ENCODE measurements at places on chromosomes 3 and 15.

- DNase-seq, result no peak
These were observed 209.5 kb upstream of the ALCAM start for GRCh38 chr3:105157067-105157765.

- no peak for DNase-seq
These were observed 36.5 kb downstream of the CORO2B start for GRCh38 chr15:68615301-68615700.

GRCh38 chr15:59372352-59373211 is at the start of gene MYO1E:
MYO1E (minus strand) TSS chr15:59372871; CDS start chr15:59372500, 371 bp downstream.
- DNase-seq, result peak; percentile 63

- DNase-seq, result no peak
These were observed 1.4 kb downstream of the DLG1 start for GRCh38 chr3:197297002-197297401.

- no peak for DNase-seq
These were observed 19.8 kb downstream of the DGKG start for GRCh38 chr3:186342197-186342596.

DNA sequence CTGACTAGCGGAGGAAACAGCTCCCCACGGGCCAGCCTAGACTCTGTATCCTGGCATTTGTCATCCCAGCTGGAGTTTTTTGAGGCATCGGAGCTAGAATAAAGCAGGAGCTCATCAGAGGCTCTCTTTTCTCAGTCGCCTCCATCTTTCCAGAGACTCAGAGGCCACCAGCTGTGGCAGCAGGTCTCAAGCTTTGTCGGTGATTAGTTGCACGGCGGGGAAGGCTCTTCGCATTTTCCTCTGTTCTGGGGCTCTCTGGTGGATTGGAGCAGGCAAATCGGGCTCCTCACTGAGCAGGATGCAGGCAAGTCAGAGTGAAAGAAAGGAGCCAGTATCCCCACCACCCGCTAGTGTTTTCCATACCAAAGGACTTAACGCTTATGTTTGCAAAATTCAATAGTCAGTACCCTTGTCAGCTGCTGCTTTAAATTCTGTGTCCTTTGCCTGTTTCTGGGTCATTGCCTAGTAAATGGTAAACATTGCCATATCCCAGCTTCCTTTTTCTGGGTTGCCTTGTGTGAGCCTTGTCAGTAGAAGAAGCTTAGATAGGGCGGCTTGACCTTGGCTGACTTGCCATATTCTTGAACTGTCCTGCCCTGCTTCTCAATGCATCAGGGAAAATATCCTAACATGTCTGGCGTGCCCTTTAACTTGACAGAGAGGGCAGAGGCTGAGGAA is 127.1 kb downstream of the PTPRG start:
- no peak for DNase-seq

DNA sequence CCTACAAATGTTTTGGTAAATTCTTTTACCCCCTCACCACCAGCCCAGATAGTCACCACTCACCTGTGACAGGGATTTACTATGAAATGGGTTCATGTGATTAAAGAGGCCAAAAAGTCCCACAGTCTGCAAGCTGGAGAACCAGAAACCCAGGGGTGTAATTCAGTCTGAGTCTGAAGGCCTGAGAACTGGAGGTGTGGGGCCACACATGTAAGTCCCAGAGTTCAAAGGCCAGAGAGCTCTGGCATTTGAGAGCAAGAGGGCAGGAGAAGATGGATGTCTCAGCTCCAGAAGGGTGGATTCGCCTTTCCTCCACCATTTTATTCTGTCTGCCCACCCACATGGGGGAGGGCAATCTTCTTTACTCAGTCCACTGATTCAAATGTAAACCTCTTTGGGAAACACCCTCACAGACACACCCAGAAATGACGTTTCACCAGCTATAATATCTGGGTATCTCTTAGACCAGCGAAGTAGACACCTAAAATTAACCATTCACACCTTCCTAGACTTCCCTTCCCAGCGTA is 11.9 kb downstream of the RTP3 start:
- DNase-seq, result no peak

DNA sequence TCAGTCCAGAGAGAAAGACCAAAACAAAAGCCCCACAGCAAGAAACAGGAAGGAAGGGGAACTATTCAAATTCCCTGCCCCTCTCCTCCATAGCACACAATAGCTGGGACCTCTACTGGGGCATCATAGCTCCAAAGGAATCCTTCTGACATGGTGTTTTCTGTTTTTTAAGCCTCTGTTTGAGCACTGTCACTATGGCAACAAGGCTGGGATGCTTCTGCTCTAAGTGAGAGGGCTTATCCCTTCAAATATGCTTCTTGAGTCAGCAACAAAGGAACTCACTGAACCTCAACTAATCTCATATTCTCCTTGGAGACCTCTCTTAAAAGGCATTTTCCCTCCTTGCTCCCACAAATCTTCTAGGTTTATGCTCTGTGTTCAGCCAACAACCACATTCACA is 40.5 kb downstream of the MYLK start:
- no peak for DNase-seq

DNA sequence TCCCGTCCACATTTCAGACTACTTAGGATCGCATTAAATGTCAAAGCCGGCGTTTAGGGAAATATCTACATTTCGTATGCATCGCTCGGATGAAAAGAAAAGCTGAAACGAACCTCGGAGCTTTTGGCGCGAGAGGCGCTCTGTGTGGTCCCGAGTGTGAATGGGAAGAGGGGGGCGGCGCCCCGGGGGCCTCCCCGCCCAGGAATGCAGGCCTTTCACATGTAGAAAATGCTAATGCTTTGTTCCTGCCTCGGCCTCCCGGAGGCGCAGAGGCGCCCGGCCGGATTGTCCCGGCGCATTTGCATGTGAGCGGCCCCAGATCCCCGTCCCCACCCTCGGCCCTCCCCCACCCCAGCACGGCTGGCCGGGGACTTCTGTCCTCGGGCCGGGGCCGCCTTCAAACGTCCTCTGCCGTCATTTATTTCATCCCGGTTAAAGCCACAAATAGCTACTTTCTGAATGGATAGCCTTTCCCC is 37.0 kb upstream of the TRIM71 start:
- peak; percentile 78 for DNase-seq

DNA sequence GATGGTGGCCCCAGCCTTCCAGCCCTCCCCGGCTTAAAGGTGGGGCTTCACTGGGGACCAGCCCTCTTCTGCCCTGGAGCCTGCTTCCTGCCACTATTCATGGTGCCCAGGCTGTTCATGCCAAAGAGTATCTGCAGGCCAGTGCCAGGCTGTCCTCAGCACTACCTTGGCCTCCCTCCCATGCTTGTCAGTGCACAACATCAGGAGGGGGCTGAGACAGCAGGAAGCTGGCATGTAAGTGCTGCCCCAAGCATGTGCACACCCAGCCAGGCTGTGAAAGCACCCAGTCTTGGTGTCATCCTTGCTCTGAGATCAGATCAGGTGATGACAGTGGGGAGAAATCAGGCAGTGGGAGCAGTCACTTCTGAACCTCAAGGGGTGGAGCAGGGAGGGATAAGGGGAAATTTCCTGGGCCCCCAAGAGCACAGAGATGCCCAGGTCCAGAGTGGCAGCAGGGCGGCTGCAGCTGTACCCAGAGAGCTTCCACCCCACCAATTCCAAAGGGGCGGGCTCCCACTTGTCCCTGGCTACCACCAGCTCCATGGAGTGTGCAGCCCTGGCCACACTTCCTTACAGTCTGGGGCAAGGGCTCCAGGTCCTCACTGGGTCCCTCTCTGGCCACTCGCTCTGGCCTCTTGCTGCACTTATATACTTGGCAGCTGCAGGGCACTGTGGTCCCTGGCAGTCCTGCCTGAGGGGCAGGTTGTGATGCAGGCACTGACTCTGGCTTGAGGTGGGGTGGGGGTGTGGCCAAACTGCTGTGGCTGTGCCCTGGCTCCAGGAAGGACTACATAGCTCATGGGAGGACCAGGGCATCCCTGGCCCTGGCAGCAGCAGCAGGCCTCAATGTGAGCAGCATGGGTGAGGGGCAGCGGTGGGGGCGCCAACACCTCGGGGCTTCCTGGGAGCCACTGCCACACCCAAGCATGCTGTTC is 91.4 kb upstream of the TNFSF10 start:
- DNase-seq, result no peak

- no peak for DNase-seq
These were observed 737 bp upstream of the ITPR1 start for GRCh38 chr3:4492208-4493013.

GRCh38 chr15:92006186-92007028 is 152.9 kb downstream of the SLCO3A1 start:
- DNase-seq, result no peak

DNA sequence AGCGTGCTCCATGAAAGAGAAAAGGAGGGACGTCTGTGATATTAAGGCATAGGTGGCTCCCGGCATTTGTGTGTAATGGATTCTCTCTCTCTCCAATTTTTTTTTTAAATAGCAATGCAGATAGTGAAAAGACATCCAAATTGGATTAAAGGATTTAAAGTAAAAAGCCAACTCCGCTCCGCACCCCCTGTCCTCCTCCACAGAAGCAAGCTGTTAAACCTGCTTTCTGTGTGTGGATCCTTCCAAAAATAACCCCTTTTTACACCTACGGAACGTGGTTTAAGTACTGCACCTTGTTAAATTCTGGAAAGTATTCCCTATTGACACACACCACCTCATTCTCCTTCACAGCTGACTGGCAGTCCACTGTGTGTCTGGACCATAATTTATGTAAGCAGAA is 61.6 kb downstream of the ST8SIA2 start:
- DNase-seq, result no peak

- DNase-seq, result no peak
These were observed 5.1 kb downstream of the DUOX1 start for GRCh38 chr15:45134682-45135604.

DNA sequence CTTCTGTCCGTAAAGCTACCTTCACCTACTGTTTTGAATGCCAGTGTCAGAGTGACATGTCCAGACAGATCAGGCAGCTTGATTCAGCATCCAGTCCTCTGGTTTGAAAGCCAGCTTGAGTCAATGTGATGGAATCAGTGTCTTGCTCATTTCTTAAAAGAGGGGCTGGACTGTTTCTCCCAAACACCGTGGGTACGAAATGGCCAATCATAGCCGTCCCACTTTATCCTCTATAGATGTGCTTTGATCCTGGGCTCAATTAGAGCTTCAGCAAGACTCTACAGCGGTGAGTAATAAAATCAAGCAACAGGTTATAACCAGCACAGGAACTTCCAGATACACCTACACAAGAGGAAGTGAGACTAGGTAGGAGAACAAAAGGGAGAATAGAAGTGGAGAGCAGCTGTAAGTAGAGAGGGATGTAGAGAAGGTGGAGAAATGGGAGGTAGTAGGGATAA is 17.0 kb upstream of the OR5K1 start:
- no peak for DNase-seq

GRCh38 chr3:180278583-180279188 is 241.9 kb upstream of the PEX5L start:
- no peak for DNase-seq

GRCh38 chr15:90060797-90061196 is 41.5 kb downstream of the IDH2 start:
- DNase-seq, result no peak

GRCh38 chr3:116000311-116000710 is 377.0 kb downstream of the GAP43 start:
- DNase-seq, result no peak

DNA sequence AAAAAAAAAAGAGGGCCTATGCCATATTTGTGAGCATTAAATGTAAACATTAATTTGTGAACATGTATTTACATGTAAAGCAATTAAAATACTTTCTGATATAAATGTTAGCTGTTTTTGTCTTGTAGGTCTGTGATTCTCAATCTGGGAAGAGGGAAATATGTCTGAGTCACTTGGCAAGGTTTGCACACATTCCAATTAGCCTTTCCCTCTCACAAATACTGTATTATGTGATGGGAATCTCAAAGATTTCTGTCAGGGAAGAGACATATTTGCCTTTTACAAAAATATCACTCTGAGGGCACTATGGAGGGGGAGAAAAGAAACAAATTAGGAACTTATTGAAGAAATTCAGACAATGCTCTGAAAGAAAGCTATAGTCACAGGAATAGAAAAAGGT is 483.6 kb downstream of the GBE1 start:
- no peak for DNase-seq

GRCh38 chr3:127616836-127617605 is 12.0 kb upstream of the PODXL2 start:
- no peak for DNase-seq

- DNase-seq, result no peak
These were observed 22.4 kb downstream of the PLA2G4F start for GRCh38 chr15:42133886-42134502.

DNA sequence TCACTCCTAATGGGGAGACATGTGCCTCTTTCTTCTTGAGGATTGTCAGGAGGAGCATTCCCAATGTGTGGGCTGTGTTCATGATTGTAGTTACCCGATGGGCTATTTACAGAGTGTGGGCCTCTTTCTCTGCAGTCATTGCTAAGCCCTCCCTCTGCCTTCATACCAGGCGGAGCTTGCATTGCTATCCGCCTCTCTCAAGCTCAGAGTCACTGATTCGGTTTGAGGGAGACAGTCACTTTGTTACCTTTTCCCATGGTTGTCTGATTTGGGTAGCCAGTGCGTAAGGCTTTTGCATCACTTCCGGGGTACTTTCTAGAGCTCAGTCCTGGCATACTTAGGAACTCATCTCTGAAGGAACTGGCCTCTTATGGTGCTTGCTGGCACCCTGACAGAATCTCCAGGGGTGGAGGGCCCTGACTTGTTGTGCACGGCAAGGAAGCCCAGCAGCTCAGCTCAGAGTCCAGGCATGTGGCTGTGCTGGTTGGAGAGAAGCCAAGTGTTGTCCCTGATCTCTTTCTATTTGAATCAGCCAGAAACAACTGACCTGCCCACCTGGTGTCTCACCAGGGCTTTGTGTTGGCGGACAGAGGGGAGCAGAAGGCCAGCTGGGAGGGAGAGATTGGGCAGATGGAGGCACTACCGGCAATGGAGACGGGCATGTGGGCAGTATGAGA is 79.8 kb downstream of the EPHB1 start:
- DNase-seq, result no peak

GRCh38 chr3:100602506-100603444 is 6.6 kb upstream of the ADGRG7 start:
- no peak for DNase-seq

- DNase-seq, result no peak
These were observed 10.7 kb upstream of the CSPG4 start for GRCh38 chr15:75723171-75723846.

DNA sequence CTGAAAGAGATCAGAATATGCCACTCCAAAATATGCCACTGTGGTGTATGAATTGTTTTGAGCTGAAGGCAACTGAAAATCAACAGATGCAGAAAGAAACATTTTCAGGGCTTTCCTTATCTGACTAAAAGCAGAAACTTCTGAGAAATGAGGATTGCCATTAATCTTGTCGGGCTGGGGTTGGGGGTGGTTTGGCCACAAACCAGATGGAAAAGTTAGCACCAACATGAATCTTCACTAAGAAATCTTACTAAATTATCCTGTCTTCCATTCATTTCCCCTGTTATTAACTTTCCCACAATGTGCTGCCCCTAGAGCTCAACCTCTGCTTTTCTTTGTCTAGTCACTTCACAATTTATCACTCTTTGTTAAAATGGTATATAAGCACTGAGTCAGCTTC is 229.9 kb upstream of the GADL1 start:
- no peak for DNase-seq

DNA sequence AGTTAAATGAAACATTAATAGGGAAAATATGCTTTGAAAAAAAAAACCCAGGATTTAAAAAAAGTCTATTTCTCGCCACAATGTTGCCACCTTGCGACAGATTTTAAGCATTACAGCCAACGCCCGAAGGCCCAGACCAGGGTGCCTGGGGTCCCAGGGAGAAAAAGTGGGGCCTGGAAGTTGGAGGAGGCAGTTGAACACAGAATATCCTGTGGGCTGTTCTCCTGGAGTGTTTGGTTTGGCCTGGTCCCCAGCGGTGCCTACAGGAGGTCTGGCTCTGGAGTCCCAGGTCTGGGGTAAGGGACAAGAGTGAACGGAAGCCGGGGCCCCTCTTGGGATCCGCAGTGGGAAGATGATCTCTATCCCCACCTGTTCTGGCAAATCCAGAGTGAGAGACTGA is 3.4 kb downstream of the RNU6-1 start:
- DNase-seq, result no peak

All from mesothelial cell of epicardium (in vitro differentiated cells).